H7 (cell line): ENCODE measurements at places on chromosomes 16 and 17. TPM values are rescaled to one million over a fixed set of nuclear protein-coding genes. Genes with fewer than 3 reads are reported as not detected.
A peak's percentile ranks its signal among the peaks of the same experiment; 100 is the strongest.

The HAP1 gene
- 0.28 and 0.48 TPM in 2 replicates for total RNA-seq

DNA sequence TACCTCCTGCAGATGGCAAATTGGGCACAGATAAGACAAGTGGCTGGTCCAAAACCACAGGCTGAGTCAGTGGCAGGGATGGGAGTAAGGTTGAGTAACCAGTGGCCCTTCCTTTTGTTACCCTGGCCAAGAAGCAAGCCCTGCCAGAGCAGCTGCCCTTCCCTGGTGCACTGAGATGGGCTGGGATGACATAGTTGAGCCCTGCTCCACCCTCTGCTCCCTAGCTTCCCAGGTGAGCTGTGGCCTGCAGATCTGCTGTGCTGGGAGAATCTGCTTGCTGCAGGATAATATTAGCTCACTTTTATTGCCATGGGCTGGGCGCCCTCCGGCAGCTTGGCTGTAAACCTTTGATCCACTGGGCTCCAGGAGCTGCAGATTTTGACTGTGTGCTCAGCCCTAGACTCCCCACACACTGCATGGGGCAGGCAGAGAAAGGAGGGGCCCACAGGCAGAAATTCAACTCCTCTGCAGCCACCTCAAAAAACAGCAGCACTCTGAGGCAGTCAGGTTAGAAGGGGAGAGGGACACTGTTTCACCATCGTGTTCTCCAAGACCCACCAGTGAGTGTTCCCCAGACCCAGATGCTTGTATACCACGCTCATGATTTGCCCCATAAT lies 101.8 kb downstream of the CBLN1 start:
- DNase-seq: no peak

The SKAP1 gene
- not detected in 2 replicates for total RNA-seq

The CHRNE gene
- 0.67 and 0.69 TPM in 2 replicates for total RNA-seq

- DNase-seq: no peak
Measured at GRCh38 chr16:78244131-78244895, 144.9 kb downstream of the WWOX start.

The DCAF7 gene
- 60.8 and 68.2 TPM in 2 replicates for total RNA-seq

- DNase-seq: no peak
Measured at GRCh38 chr17:49000943-49001342, 3.8 kb downstream of the IGF2BP1 start.

DNA sequence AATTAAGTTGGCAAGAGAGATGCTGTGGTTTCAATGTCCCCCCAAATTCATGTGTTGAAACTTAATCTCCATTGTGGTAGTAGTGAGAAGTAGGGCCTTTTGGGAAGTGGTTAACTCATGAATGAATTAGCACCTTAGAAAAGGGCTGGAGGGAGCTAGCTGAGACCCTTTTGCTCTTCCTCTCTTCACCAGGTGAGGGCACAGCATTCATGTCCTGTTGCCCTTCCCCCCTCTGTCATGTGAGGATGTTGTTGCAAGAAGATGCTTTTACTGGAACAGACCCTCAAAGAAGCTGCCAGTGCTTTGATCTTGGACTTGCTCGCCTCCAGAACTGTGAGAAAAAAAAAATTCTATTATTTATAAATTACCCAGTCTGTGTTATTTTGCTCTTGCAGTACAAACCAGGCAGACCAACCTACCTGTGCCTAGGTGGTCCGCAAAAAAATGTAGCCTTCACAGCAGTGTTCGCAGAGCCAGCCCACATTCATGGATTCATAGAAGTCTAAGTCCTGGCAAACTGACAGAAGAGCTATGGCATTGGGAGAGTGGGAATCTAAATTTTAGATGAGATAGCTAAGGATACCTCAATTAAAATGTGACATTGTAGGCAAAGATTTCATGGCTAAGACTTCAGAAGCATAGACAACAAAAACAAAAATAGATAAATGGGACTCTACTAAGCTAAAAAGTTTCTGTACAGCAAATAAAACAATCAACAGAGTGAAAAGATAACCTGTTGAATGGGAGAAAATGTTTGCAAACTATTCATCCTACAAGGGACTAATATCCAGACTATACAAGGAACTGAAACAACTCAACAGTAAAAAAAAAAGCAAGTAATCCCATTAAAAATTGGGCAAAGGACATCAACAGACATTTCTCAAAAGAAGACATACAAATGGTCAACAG lies 32.0 kb upstream of the ABCA5 start:
- DNase-seq: peak; percentile 57

GRCh38 chr16:22787466-22788192 lies 26.3 kb upstream of the HS3ST2 start:
- DNase-seq: no peak

DNA sequence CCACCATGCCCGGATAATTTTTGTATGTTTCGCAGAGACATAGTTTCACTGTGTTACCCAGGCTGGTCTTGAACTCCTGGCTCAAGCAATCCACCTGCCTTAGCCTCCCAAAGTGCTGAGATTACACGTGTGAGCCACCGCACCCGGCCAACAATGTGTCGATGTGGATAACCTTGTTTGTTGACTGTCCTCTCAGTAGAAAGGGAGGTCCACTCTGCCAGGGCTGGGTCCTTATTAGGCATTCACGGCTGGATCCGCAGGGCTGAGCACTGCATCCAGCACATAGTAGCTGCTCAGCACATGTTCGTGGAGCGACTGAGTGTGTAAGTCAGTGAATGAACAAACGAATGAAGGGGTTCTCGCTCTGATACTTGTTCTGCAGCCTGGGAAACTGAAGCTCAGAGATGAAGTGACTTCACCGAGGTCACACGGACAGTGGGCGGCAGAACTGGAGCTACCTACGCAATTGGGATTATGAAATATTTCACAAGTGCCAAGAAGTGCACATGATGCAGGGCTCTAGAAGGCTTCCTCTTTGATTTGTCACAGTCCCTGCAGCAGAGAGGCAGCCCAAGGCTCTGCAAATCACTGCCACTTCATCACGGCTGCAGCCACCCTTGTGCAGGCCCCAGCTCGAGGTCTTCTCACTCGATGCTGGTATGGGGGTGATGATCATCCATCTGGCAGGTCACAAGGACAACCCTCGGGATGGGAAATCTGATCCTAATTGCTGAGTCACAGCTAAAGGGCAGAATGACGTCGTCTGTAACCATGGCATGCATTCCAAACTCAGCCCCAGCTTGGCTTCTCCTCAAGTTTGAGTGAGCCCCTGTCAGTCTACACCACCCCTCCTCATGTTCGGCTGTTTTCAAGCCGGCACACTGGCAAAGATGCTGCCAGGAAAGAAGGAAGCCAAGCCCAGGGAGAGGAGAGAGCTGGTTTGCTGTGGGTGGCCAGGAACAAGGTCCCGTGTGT lies 28.0 kb upstream of the SNN start:
- no peak for DNase-seq
